Neural cell (in vitro differentiated cells): ENCODE measurements at places on chromosomes 1 and 21. TPM values are rescaled to one million over a fixed set of nuclear protein-coding genes. Genes with fewer than 3 reads are reported as not detected.

Gene C8A
- not detected in 2 replicates for polyA plus RNA-seq

Gene PRAMEF8
- not detected in 2 replicates for polyA plus RNA-seq

Gene RNU1-2
- polyA plus RNA-seq = under 0.01 TPM in 1 of 2 replicates, not detected in the other

Gene RPL5
- polyA plus RNA-seq = 1,461 and 1,645 TPM in 2 replicates

Gene ANKRD35
- 0.16 TPM in 1 of 2 replicates, not detected in the other for polyA plus RNA-seq

Gene ZMYM1
- polyA plus RNA-seq = 14.1 and 20.3 TPM in 2 replicates

Gene ARHGAP30
- not detected in 2 replicates for polyA plus RNA-seq

Gene GBP5
- not detected in 2 replicates for polyA plus RNA-seq

Gene FLG
- polyA plus RNA-seq = not detected in 2 replicates

Gene TLCD4
- polyA plus RNA-seq = 1.1 and 1.6 TPM in 2 replicates

Gene TIE1
- not detected in 2 replicates for polyA plus RNA-seq

Gene B3GALT6
- 46.5 and 52.6 TPM in 2 replicates for polyA plus RNA-seq

Gene SLAMF7
- polyA plus RNA-seq = not detected in 2 replicates
